ENCODE measurements at places on chromosomes 4 and X.

- peak; percentile 79 for DNase-seq
Measured at GRCh38 chr4:184473499-184474262, 669 bp downstream of the IRF2 start.

GRCh38 chr4:125243789-125244397 lies 70.9 kb upstream of the FAT4 start:
- no peak for DNase-seq

GRCh38 chr4:3500111-3500510 lies 32.1 kb downstream of the LRPAP1 start:
- DNase-seq: no peak

GRCh38 chrX:1074172-1074571 lies 138.3 kb downstream of the CRLF2 start:
- no peak for DNase-seq

DNA sequence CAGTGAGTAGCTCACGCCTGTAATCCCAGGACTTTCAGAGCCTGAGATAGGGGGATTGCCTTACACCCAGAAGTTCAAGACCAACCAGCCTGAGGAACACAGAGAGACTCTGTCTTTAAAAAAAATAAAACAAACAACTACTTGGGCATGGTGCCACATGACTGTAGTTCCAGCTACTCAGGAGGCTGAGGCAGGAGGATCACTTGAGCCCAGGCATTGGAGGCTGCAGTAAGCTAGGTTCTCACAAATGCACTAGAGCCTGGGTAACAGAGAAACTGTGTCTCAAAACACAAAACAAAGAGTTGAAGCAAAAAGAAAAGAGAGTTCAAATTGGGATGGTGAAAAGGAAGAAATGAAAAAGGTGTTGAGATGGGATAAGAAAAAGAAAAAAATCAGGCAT lies 10.8 kb downstream of the CAMK2D start:
- no peak for DNase-seq

GRCh38 chrX:154033848-154034247 lies 14.1 kb upstream of the IRAK1 start:
- DNase-seq: no peak

Data from D341Med (cell line).